Suppressor macrophage (primary cell): ENCODE measurements at places on chromosomes 11 and 22.

DNA sequence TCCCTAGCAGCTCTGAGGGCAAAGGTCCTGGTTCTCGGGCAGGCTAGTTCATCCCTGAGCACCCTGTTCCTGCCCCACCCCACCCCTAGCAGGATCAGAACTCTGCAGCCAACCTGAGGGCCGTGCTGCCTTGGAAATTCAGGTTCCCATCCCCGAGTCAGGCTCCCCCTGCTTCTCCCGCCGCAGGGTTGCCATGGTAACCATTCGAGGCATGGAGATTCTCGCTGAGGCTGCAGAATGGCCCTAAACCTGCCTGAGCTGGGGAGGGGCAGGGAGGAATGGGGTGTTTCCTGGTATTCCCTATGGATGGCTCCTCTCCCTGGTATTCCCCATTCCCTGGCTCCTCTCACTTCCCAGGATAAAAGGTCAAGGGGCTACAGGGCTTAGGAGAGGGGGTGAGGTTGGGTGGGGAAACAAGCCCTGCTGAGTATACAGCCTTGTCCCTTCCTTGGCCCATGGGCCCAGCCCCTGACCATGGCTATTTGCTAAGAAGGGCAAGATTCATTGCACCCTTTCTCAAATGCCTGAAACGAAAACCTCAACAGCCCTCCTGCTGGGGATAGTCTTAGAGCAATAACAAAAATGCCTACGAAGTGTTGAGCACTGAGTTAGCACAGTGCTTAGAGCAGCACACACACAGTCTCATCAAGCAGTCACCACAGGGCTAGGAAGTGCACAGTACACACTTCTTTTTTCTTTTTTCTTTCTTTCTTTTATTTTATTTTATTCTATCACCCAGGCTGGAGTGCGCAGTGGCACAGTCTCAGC, 58.7 kb downstream of the CHST1 start:
- no peak for DNase-seq

DNA sequence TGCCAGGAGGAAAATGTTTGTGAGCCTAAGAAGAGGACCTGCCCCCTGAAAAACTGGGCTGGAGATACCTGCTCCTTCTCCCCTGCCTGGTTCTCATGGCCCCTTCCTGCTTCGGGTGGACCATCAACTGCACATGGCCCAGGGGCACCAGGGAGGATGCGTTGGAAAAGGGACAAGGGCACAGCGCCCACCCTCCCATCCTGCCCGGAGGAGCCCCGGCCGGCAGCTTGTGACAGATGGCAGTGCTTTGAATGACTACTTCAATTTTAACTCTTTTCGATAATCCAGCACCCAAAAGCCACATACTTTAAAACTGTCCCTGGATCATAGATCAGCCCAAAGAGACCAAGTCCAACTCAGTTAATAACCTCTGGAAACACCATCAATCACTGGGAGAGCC, 135.8 kb upstream of the NECTIN1 start:
- no peak for DNase-seq

- peak; percentile 1 for DNase-seq
Measured at GRCh38 chr11:57885298-57886050, 123.9 kb downstream of the CTNND1 start.

- no peak for DNase-seq
Measured at GRCh38 chr22:49352361-49353169, 475.1 kb downstream of the BRD1 start.

- DNase-seq = no peak
Measured at GRCh38 chr22:17537155-17537554, 26.1 kb upstream of the SLC25A18 start.

GRCh38 chr11:34565417-34566207, 52.0 kb upstream of the ELF5 start:
- DNase-seq = peak; percentile 19

DNA sequence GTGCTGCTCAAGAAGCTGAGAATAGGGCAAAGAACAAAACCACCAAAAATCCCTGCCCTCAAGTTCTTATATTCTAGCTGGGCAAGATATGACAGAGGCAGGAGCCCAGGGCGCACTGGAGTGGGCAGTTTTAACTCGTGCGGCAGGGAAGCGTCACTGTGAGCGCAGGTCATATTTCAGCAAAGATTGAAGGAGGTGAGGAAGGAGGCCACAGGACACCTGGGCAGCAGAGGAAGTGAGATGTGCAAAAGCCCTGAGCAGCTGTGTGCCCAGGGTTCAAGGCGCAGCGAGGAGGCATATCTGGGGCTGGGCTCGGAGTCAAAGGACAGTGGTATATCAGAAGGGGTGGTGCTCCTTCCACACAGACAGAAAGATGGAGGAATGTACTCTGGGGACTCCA, 13.5 kb downstream of the KCNC1 start:
- DNase-seq = no peak

- DNase-seq = no peak
Measured at GRCh38 chr11:35165423-35166368, 26.7 kb downstream of the CD44 start.
